ENCODE measurements at places on chromosomes 3 and 15.

GRCh38 chr15:81981908-81982307 is 63.9 kb downstream of the MEX3B start:
- DNase-seq: no peak

GRCh38 chr3:69390771-69391170 is 4.9 kb upstream of the FRMD4B start:
- no peak for DNase-seq

DNA sequence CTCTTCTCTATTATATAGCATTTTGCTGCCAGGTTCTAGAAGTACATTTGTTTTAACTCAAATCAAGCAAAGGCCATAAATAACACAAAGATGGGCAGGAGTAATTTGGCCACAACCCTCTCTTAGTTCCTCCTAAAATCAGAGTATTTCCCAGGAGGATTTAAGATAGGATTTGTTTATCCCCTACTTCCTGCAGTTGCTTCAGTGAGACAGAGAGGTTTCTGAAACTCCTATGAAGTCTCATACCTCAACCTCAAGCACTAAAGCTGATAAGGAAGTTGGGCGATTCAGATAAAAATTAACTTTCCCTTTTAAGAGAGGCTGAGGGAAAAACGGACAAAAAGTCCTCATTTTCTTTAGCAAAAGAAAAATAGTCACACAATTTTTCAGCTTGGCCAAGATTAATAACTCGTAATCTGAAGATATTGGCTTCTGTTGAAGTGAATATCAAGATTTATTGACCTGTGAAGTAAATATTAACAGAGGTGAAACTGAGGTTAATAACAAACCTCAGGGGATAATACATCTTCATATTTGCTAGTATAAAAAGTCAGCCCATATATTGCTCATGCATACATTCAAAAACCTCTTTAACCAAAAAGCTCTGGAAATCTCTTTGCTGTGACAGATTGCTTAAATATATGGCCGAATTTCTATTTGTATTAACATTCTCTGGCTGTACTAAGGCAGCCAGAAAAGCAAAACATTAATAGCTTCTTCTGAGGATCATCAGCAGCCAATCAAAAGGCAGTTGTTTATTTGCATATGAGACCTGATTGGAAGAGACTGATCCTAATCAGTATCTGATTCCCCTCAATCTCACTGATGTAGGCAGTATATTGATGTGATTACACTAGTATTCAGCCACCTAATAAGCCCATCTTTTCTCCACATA is 90.6 kb upstream of the GADL1 start:
- DNase-seq: no peak

DNA sequence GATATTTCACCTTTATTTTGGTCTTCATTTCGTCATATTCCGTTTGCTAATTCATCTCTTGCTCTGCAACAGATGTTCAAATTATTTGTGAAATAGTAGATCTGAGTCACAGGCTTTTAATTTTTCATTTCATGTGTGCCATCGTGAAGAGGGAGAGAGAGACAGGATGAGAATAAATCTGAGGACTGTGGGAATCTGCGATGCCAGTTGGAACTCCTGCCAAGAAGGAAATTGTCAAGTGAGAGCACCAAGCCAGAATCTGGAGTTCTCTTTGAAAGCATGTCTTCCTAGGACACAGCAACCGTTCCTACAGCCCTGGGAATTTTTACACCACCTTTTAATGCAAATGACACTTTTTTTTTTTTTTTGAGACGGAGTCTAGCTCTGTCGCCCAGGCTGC is 48.8 kb downstream of the NSMCE3 start:
- DNase-seq: no peak

- peak; percentile 43 for DNase-seq
These were observed 413.9 kb upstream of the MDFIC2 start for GRCh38 chr3:70726096-70726938.

DNA sequence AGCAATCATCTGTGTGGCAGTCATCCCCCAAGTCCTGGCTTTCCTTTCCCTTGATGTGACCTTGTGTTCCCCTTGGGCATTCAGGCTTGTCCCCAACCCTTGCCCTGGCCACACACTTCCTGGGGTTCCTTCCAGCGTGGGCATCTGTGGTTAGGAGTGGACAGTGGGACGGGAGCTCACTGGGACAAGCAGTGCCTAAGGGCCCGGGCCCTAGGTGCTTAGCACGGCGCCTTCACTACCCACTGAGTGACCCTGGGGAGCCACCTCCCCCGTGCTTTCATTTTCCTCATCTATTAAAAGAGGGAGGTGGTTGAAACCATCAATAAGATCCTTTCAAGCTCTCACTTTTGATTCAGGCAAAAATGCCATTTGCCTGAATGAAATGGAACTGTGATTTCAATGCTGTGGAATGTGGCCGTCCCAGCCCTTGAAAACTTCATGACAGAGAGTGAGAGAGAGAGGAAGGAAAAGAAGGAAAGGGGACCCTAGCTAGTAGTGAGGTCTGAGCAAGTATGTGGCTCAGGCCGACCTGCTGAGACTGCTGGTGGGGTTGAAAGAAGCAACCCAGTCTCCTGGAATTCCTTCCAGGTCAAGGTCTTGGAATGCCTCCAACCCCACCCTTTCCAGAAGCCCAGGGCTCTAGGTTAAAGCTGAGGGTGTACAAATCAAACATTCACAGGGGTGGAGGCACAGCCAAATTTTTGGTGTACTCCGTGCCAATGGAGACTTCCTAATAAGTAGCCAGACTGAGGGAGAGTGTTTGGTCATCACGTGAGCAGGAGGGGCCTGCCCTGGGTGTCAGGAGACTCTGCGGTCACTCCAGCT is 302.9 kb downstream of the TLE3 start:
- peak; percentile 65 for DNase-seq

DNA sequence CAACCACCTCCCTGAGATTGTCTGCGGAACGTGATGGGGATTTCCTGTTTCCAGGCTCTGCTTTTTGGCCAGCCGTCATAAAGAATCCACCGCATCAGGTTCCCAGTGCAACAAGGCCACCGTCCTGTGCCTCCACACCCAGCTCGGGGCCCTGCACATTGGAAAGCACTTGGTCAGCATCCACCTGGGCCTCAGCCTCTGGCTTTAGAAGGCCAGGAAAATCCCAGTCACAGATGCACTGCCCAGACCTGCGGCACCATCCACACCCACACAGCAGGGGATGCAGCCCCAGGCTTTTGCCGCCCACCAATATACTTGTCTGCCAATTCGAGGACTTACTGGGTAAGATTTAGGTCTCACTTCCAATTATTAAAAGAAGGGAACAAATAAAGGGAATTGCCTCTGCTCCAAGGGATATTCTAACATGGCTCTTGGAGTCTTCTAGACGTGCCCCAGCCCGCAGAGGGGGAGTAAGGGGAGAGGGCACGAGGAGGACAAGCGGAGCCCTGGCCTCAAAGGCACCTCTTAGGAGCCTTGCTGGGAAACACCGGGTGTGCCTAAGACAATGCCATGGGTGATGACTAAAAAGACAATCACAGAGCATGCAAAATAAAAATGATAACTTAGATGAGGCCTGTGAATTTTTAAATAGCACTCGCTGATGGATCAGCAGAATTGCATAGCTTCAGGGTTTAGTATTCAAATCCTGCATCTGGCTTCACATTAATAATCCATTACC is 169.2 kb downstream of the FOXP1 start:
- no peak for DNase-seq

- no peak for DNase-seq
These were observed 14.4 kb downstream of the CCDC32 start for GRCh38 chr15:40550341-40551037.

DNA sequence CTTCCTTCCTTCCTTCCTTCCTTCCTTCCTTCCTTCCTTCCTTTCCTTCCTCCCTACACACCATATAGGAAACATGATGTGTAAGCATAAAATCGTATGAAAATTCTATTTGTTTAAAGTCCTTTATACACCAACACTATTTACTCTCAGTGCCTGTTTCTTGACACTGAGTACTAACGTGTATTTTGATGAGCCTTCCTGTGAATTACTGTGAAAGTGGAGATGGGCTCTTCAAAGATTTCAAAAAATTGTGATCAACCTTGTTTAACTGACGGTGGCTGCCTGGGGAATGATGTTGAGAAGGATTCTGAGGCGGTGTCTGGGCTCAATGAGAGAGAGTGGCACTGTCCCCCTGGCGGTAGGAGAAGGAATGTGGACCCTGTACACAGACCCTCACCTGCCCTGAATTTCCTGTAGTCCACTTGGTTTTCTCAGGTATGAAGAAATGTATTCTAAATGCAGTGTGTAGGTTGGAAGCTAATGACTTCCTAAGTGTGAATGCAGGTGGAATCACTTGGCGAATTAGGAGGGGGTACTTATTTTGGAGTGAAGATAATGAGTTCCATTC is 237.9 kb downstream of the GAP43 start:
- DNase-seq: no peak

DNA sequence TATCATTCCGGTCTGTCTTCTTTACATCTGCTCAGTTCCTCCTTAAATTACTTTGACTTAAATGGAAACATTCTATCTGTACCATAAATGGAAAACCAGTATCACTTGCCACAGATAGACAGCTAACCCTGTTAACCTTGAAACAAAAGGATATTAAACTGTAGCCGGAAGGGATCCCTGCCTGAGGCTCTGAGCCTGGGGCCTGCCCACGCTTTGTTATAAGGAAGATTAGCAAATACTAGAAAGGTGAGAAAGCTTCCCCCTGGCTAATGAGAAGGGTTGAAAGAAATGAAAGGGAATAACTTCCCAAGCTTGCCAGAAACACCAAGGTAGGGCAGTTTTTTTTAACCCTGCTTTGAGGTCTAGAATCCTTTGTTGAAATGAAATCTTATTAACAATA is 927.6 kb downstream of the FHIT start:
- no peak for DNase-seq

- no peak for DNase-seq
These were observed 192.0 kb downstream of the XXYLT1 start for GRCh38 chr3:195078891-195079440.

GRCh38 chr15:92914768-92915221 is 14.7 kb downstream of the CHD2 start:
- DNase-seq: no peak

- DNase-seq: no peak
These were observed 19.0 kb downstream of the FAM3D start for GRCh38 chr3:58647381-58648141.
